ENCODE measurements at places on chromosomes 3 and 15.

DNA sequence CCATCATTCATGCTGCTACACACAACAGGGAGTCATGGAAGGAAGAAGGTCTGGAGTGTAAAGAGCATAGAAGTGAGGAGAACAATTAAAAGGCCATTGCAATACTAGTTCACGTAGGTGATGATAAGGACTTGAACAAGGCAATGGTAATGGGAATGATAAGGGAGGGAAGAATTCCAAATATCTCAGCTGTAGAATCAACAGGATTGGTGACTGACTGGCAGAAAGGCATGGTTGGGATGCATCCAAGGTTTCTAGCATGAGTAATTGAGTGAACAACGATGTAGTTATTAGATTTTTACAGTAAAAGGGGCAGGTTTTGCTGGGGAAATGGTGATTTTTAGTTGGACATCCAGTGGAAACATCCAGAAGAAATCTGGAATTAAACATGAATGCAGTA is 2.4 kb upstream of the SEC62 start:
- no peak for DNase-seq

GRCh38 chr3:35648347-35648746 is 9.0 kb downstream of the ARPP21 start:
- no peak for DNase-seq

- DNase-seq = no peak
Measured at GRCh38 chr3:170477395-170477794, 58.7 kb downstream of the CLDN11 start.

- peak; percentile 52 for DNase-seq
Measured at GRCh38 chr3:23811185-23811527, 5.4 kb downstream of the UBE2E1 start.

DNA sequence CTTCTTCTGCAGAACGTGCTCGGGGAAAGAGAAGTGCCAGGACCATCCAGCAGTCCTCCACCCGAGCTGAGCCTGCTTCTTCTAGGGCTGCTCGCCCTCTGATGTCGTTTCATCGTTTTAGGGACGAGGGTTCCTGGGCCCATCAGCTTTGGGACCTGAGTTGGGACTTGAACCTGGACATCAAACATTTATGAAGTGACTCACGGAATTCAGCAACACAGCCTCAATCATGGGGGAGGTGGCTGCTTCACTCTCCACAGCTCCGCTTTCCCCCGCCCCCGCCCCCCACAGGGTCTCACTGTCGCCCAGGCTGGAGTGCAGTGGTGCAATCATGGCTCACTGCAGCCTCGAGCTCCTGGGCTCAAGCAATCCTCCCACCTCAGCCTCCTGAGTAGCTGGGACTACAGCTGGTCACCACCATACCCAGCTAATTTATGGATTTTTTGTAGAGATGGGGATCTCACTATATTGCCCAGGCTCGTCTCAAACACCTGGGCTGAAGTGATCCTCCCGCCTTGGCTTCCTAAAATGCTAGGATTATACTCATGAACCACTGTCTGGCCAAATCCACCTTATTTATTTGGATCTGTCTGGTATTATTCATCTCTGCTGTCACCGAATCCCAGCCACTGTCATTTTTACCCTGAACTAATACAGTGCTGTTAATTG is 725 bp upstream of the SCAMP2 start:
- peak; percentile 26 for DNase-seq

GRCh38 chr15:59013246-59013873 is 25.9 kb downstream of the RNF111 start:
- DNase-seq = no peak

DNA sequence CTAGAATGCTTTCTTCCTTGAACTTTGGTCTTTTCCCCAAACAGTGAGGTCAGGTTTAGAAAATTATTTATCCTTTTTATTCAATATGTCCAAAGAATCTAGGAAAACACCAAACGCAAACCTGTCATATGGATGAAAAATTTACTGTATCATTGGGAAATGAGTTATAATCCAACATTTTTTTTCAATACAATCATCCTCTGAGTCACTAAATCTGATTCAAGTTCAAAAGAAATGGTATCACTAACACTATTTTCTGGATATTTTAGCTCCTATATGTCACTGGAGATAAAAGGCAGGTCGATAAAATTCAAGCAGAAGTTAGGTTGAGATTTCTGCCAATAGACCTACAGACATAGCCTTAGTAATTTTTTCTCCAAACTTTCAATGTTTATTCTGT is 591.6 kb upstream of the AGTR1 start:
- no peak for DNase-seq

GRCh38 chr3:171770689-171771620 is 39.3 kb downstream of the PLD1 start:
- DNase-seq = peak; percentile 69

- no peak for DNase-seq
Measured at GRCh38 chr15:39534996-39535395, 45.9 kb upstream of the THBS1 start.

All from suppressor macrophage treated with lipopolysaccharide for 1 hour (primary cell).